ENCODE measurements at places on chromosomes 1 and 21.
A peak's percentile ranks its signal among the peaks of the same experiment; 100 is the strongest.

- no peak for DNase-seq
Observed at GRCh38 chr1:183993132-183993531, 44.4 kb downstream of the COLGALT2 start.

DNA sequence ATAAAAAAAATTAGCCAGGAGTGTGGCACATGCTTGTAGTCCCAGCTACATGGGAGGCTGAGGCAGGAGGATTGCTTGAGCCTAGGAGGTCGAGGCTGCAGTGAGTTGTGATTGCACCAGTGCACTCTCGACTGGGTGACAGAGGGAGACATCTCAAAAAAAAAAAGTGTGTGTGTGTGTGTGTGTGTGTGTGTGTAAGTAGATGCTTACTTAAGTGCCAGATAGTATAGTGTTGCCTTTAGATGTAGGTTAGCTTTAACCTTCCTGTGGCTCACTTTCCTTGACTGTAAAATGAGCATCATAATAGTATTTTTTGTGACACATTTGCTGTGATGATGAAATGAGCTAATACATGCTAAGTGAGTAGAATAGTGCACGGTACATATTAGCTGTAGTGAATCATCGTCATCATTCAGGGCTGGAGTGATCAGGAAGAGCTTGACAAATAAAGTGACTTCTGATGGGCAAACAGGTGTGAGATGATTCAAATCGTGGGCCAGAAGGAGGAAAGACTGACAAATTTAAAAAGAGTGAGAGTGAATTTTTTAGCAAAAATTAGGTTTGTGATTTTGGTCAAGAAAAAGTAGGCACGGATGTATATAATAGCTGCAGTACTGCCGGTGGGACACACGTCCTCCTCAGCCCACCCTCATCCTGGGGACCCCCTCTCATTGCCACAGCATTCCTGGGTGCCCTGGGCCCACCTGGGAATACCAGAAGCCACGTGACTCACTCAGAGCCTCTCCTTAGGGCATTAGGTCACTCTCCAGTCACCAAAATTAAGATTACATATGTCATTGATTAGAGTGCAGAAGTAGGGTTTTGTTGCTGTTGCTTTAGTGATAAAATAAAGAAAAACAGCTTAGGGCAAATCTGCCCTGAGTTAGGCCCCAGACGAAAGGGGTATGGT, 33.9 kb downstream of the EIF2D start:
- DNase-seq: no peak

DNA sequence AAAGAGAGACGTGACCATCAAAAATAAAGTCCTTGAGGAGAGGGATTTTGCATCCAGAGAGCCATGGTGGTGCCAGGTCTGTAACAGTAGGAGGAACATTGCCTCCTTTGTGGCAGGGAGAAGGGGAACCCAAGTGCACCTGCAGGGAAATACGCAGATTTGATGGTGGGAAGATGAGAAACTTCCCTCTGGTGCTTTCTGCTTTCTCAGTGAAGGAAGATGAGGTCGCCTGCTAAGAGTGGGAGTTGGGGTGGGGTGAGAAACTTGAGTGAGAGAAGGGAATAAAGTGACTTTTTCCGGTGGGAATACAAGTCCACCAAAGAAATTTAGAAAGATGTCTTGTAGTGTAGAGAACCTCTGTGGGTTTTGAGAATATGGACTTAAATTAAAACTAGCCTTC, 9.1 kb downstream of the PLA2G4A start:
- DNase-seq: no peak

DNA sequence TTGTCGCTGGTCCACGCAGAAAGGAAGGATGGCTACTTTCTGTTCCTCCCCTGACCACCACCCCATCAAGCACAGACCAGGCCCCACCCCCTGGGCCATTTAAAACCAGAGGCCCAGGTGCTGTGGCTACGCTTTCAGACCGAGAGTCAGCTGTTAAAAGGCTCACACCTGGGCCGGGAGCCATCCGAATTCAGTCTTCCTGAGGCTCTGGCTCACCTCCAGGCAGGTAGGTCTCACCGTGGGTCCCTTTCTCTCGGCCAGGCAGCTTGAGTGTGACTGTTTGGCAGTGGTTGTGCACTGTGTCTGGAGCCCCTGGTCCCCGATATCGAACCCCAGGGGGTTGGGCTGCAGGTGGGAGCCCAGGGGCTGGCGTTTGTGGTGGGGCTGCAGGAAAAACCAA, 7.2 kb downstream of the ACTL8 start:
- DNase-seq: no peak

- DNase-seq: no peak
Observed at GRCh38 chr1:230684146-230684545, 29.8 kb downstream of the AGT start.

- no peak for DNase-seq
Observed at GRCh38 chr1:70168283-70168682, 37.1 kb downstream of the LRRC40 start.

GRCh38 chr1:76666499-76666898, 200.8 kb upstream of the ST6GALNAC5 start:
- DNase-seq: no peak

DNA sequence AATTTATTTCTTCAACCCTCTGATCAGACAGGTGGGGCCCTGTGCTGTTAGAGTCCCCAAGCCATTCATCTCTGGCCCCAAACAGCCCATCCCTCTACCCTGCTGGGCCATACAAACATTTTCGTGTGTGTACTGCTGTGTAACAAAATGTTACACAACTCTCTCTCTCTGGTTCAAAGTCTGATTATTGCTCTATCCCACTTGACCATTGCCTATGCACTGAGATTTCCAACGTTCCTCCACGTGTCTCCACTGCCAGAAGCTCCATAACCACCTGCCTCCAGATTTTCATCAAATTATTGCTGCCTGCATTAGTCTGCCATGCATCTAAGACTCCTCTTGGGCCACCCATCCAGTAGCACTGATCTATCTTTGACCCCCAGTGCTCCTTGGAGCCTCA, 104.8 kb downstream of the ELAVL4 start:
- DNase-seq: no peak

DNA sequence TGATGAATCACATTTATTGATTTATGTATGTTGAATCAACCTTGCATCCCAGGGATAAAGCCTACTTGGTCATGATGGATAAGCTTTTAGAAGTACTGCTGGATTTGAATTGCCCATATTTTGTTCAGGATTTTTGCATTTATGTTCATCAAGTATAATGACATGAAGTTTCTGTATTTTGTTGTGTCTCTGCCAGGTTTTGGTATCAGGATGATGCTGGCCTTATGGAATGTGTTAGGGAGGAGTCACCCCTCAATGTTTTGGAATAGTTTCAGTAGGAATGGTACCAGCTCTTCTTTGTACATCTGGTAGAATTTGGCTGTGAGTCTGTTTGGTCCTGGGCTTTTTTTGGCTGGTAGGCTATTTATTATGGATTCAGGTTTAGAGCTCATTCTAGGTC, 1643.1 kb upstream of the B3GALT2 start:
- DNase-seq: no peak

DNA sequence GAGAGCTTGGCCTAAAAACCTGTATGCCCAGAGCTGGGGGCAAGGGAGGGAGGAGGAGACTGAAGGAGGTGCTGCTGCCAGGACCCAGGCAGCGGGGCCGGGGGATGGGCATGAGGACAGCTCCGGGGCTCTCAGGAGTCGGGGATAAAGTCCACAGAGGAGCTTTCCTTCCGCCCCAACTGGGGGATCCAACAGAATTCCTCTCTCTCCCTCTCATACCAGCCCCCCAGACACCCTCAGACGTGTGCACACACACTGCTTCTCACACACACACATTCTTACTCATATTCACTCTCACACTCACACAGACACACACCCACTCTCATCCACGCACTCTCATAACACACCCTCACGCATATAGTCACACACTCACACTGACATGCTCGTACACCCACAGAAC, 39.1 kb downstream of the SYF2 start:
- DNase-seq: no peak

DNA sequence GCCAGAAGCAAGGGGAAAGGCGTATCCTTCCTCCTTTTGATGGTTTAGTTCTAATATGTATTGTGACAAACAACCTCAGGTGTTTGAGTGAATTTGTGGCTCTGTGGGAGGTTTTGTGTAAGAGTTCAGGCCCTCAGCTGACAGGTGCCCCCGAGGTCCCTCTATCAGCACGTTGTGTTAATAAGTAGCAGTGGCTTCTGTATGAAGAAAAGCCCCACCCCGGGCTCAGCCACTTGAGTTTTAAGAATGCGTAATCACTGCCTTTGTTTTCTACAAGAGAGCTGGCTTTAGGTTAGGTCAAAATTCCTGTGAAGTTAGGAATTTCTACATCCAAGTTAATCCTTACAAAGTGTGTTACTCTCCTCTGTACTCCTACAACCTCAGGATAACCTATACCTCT, 92.4 kb upstream of the PGBD5 start:
- no peak for DNase-seq

DNA sequence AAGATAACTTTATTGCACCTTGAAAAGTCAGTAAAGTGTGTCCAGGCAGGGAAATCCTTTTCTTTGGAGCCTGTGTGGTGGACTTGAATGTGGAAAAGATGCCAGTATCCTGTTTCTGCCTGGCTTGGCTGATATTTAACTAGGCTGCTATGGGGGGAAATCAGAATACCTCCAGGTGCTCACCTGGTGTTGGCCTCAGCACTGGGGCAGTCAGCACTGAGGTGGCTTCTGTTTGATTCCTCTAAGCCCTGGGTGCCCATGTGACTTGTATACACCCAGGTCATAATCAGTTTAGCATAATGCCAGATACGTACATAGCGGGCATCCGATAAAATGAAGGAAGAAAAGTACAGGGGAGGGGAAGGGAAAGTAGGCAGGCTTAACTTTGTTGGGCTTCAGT, 7.2 kb downstream of the PHGDH start:
- DNase-seq: no peak

GRCh38 chr1:101282314-101283038, 45.7 kb downstream of the S1PR1 start:
- DNase-seq: no peak

GRCh38 chr1:221921936-221922335, 180.0 kb upstream of the DUSP10 start:
- no peak for DNase-seq

GRCh38 chr21:25334046-25334730, 273.1 kb downstream of the MRPL39 start:
- DNase-seq: no peak

DNA sequence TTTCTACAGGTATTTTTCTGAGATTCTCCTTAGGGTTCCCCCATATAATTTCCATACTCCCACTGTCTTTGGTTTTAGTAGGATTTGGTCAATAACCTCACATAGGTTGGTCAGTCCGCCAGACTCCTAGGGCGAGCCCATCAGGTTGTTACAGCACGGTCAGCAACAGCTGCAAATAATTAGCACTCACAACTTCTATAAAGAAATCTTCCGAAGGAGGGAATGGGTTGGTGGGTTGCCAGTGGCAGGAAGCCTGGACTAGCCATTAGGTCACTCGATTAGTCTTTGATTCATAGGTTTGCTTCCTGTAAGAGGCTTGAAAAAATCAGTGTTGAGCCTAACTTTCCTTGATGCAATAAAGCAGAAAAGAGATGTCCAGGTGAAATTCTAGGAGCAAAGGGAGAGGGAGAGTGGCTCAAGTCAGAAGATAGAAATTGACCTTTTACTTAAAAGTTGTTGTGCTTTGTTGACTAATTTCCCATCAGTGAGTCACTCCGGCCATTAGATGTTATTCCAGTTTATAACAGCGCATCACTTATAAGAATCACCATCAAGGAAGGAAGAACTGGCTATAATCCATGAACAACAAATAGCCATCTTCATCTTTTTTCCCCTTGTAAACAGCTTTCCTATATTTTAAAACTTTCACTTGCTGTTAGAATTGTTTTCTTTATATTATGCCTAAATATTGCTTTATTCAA, 88.3 kb downstream of the TPR start:
- no peak for DNase-seq

DNA sequence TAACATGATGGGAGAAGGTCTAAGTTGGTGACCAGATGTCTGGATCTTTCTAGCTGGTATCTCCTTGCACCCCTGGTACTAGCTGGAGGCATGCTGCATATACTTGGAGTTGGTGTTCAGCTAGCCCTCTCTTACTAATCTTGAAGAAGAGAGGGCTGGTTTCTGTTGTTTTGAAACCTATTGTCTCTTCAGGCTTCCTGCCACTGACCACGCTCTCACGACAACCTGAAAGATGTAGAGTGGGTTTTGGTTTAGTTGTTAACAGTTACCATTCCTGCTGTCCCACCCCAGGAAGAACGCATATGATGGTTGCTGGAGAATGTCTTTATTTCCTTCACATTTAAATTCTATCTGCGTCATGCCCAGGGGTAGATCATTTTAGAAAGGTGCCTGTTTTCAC, 3.6 kb downstream of the MAN1C1 start:
- DNase-seq: no peak

DNA sequence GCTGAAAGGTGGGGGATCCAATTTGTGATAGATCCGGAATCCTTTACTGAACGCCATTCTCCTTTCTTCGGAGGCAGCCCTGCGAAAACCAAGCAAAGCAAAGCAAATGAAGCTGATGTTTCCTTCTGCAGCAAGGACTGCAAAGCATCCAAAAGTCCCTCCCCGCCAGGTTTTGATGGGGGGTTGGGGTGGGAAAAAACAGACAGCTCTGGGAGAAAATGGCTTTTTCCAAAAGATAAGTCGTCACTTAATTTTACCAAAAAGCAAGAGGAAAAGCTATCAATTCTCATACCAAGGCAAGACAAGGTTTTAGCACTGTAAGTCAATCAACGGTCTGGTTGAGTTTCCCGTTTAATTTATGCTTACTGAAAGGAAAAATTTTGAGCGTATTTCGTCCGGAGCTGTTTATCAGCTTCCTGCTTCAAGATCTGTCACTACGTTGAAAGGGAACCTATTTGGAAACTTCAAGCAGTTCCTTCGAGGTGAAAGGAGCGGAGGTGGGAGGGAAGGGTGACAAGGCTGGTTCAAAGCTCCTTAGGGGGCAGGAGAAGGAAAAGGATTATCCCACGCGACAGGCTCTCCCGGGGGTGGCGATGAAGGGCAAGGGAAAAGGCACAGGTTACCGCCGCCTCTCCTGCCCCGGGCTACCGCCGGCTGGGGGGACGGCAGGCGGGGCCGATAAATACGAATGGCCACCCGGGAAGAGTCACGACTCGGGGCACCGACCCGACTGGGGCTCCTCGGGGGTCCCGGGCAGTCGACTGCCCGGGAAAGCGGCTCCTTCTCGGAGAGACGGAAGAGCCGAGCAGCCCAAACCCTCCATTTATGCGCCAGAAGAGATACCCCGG, 750 bp downstream of the SYNJ1 start:
- peak; percentile 23 for DNase-seq

- DNase-seq: no peak
Observed at GRCh38 chr1:41221995-41222394, 20.1 kb downstream of the SCMH1 start.

- DNase-seq: no peak
Observed at GRCh38 chr1:196148367-196148970, 459.8 kb downstream of the KCNT2 start.

GRCh38 chr1:117161887-117162286, 40.3 kb upstream of the TRIM45 start:
- DNase-seq: no peak

- no peak for DNase-seq
Observed at GRCh38 chr21:32886339-32886738, 114.8 kb upstream of the PAXBP1 start.

GRCh38 chr1:48182439-48182838, 40.1 kb upstream of the SLC5A9 start:
- no peak for DNase-seq

GRCh38 chr1:162498496-162498810, 835 bp downstream of the UHMK1 start:
- DNase-seq: no peak
